ENCODE measurements at places on chromosomes 6 and 20.

DNA sequence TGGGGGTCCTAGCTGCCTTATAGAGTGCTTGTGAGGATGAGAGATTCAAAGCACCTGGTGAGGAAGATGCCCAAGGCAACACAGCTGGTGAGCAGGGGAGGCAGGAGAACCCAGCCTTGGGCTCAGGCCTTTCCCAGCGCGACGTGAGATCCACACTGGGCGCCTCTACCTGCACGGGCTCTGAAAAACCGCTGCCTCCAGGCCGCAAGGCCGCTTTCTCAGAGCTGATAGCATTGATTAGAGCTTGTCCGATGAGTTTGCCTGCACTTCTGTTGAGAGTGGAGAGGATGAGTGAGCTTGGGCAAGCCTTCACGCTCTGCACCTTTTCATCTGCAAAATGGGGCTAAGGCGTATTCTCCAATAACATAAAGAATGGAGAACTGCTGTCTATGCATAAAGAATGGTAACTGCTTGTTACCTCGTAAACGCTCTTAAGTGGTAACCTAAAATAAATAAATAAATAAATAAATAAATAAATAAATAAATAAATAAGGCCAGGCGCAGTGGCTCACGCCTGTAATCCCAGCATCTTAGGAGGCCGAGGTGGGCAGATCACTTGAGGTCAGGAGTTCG, 916 bp downstream of the PABPC1L start:
- no peak for DNase-seq

DNA sequence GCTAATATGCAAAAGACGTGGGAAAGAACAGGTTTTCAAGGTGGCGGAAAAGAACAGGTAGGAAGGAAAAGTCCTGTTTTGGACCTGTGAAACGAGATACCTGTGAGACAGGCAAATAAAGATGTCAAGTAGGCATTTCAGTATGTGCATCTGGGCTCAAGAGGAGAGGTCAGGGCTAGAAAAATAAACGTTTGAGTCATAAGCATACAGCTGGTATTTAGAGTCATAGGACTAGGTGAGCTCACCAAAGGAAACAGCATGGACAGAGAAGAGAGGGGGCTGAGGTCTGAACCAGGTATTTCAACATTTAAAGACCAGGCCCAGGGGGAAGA, 14.9 kb downstream of the MTFR2 start:
- DNase-seq, result no peak

DNA sequence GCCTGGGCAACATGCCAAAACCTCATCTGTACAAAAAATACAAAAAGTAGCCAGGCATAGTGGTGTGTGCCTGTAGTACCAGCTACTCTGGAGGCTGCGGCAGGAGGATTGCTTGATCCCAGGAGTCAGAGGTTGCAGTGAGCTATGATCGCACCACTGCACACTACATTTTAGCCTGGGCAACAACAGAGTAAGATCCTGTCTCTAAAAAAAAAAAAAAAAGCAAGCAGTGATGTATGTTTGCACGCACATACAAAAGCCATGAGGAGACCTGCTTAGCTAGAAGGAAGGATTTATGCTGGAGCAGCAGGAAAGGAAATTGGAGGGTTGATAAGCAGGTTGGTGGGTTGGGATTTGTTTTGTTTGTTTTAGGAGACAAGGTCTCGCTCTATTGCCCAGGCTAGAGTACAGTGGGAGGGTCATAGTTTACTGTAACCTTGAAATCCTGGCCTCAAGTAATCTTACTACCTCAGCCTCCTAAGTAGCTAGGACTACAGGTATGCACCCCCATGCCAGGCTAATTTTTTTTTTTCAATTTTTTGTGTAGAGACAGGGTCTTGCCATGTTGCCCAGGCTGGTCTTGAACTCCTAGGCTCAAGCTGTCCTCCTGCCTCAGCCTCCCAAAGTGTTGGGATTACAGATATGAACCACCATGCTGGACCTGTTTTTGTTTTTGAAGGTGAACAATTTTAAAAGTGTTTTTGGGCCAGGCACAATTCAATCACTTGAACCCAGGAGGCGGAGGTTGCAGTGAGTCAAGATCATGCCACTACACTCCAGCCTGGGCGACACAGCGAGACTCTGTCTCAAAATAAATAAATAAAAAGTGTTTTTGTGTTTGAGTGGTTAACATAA, 4.0 kb downstream of the ZSWIM3 start:
- no peak for DNase-seq

DNA sequence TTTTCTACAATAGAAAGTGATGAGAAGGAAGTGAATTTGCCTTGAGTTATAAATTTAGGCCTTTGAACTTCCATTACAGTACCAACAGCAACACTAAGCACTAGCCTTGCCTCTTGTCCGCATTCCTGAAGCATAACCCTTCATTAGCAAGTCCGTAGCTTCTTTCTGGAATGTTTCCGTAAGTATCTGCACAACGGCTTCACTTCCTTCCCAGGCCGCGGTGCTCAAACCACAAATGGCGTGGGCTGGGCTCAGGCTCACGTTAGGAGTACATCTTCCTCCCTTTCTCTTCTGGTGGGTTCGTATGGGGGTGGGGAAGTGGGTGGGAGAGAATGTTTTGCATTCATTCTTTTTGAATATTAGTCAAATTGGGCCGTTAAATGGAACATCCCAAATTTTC, 193.8 kb upstream of the SNX9 start:
- DNase-seq, result no peak

GRCh38 chr6:52377538-52378221, 15.7 kb downstream of the PAQR8 start:
- DNase-seq, result no peak

DNA sequence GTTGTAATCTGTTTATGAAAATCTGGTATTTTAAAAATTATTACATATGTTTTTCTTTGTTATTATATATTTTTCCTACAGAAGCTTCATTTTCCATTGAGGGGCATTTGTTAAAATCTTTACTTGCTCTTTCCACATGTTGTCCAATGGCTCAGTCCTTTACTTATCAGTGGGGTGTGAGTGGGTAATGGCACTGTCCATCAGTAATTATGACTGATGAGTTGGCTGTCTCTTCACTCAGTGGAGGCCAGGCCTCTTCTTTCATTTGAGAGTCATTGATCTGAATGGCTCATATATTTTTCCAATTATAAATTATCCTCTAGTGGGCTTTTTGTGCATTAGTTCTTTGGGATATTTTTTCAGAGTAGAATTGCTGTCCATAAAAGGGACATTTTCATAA, 45.7 kb downstream of the FARS2 start:
- no peak for DNase-seq

GRCh38 chr6:40825102-40825501, 213.9 kb downstream of the UNC5CL start:
- no peak for DNase-seq

DNA sequence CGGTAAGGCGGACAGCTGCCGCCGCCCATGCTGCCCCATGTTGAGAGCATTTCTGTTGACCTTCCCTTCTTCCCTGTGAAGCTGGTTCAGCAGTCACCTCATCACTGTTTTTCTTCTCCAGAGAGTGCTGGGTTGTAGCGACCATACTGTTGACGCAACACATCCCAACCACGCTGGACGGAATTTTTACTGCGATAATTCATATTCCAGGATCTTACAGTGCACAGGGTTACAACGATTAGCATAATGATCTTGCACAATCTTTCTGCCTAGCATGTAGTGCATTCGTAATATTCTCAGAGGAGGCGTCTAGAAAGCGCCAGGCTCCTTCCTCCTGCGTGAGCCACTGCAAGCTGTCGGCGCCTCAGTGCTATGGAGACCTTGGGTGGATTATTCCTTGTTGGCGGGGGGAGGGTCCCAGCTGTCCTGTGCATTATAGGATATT, 137.0 kb downstream of the MTHFD1L start:
- DNase-seq, result no peak

- no peak for DNase-seq
Observed at GRCh38 chr6:24666097-24666640, 530 bp downstream of the TDP2 start.

DNA sequence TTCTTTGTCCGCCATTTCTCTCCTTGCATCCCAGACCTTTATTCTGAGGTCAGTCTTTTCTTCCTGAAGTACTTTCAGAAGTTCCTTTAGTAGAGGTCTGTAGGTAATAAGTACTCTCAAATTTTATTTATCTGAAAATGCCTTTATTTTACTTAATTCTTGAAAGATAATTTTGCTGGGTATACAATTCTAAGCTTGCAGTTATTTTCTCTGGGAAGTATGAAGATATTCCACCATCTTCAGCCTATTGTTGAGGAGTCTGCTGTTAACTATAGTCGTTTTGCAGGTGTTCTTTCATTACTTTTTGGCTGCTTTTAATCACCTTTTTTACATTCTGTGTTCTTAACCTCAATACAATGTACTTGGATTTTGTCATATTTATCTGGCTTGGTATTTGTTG, 13.5 kb upstream of the FNDC1 start:
- DNase-seq, result no peak

GRCh38 chr6:168968228-168968627, 285.4 kb downstream of the THBS2 start:
- DNase-seq, result peak; percentile 98

GRCh38 chr20:5136096-5136495, 9.3 kb downstream of the CDS2 start:
- no peak for DNase-seq

Measured in GM04504 (cell line).